Esophagus squamous epithelium (tissue), 5 donors: ENCODE measurements at places on chromosomes 5 and 9.

GRCh38 chr9:91208837-91209236 is 152.9 kb downstream of the AUH start:
- no peak for DNase-seq

- no peak for DNase-seq
These were observed 37.8 kb upstream of the MIER3 start for GRCh38 chr5:56989676-56990075.

DNA sequence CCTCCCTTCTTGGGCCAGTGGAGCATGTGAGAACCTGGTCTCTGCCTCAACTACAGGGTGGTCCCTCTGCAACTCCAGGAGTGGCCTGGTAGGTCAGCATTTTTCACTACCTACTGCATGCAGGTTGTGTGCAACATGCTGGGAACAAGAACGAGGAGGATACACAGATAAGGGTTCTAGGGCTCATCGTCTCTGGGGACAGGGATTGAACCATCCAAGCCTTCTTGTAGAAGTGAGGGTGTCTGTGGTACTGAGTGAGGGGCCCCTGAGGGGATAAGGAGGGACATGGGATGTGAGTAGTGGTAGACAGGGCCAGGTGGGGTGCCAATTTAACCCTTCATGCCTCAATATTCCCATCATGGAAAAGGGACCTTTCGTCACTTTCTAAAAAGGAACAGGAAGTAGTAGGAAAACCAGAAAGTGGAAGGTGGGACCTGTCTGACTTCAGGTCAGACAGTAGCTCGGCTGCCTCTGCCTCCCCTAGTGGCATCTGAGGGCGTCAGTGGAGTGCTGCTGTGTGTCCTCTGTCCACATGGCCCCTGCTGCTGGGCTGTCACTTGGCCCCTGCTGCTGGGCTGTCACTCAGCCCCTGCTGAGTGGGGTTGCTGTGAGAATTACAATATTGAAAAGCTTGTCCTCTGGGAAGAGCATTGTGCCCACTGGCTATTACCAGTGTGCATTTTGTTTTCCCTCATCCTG is 48.6 kb upstream of the RNU6ATAC start:
- no peak for DNase-seq

- no peak for DNase-seq
These were observed 7.6 kb upstream of the SFXN1 start for GRCh38 chr5:175470781-175471180.

DNA sequence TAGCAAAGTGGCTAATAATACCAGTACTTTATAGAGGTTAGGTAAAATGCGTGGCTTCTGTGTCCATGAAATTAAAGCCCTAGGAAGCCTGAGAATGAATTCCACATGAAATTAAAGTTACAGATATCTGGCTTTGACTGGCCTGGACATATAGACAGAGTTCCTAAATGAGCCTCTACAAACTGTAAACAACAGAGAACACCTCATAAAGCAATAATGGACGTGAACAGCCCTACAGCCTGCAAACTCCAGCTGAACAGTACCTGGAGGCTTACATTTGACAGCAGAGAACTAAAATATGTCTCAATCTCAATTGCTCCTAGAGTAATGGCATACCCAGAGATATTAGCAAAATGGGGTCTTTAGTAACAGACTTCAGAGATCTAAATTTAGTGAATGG is 28.7 kb downstream of the GOLPH3 start:
- DNase-seq, result no peak

DNA sequence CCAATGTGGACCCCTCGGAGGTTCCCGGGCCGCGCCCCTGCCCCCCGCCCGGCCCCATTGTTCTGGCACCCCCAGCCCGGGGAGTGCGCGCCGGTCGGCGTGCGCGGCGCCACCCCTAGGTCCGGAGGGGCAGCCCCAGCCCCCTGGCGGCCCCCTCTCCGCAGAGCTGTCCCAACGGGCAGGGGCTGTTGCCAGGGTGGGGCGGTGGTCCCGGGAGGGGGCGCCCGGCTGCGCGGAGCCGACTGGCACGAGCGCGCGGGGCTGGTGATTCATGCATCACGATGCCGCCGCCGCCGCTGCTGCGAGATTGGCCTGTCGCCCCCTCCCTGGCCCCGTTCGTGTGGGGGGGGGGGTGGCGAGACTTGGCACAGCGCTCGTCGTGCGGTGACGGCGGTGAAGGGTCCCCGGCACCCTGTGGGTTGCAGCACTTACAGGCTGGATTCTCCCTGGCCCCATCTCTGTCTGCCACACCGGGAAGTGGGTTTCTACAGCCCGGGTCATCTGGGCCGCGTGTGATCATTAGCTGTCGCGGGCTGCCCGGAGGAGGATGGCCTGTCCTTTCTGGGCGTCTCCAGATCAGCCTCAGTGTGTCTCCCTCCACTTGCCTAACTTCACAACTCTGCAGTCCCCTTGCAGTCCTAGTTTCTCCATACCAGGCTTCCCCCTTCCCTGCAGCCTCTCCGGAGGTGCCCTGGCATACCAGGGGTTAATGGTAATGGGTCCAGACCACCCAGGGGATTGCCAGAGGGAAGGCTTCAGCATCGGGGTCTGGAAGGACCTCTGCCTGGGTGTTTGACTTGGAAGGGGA is 858 bp downstream of the NCS1 start:
- no peak for DNase-seq

DNA sequence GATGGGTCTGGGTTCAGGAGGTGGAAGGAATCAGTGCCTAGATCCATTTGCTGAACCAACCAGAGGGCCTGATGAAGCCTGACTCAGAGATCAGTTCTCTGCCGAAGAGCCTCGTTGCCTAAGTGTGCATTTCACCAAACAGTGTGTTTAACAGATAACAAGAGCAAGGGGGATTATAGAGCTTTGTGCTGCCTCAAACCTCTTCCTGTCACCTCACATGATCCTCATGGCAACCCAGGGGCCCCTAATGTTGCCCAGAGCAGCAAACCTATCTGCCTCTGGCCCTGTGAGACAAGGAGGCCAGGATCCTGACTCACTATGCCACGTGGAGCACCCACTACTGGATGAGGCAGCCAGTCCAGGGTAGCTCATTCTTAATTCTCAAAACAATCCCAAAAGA is 66.3 kb upstream of the EPB41L4B start:
- no peak for DNase-seq

- no peak for DNase-seq
These were observed 209.5 kb downstream of the PTPRD start for GRCh38 chr9:10403283-10403682.
